Sciatic nerve (tissue), 2 donors: ENCODE measurements at places on chromosomes 6 and 20. TPM values are rescaled to one million over a fixed set of nuclear protein-coding genes. Genes with fewer than 3 reads are reported as not detected.

- DNase-seq = no peak
Measured at GRCh38 chr6:107331409-107332386, 127.7 kb downstream of the PDSS2 start.

Gene HCRTR2
- not detected for total RNA-seq

Gene BPHL
- 15.7 TPM for total RNA-seq

Gene ROS1
- total RNA-seq = 0.04 TPM

DNA sequence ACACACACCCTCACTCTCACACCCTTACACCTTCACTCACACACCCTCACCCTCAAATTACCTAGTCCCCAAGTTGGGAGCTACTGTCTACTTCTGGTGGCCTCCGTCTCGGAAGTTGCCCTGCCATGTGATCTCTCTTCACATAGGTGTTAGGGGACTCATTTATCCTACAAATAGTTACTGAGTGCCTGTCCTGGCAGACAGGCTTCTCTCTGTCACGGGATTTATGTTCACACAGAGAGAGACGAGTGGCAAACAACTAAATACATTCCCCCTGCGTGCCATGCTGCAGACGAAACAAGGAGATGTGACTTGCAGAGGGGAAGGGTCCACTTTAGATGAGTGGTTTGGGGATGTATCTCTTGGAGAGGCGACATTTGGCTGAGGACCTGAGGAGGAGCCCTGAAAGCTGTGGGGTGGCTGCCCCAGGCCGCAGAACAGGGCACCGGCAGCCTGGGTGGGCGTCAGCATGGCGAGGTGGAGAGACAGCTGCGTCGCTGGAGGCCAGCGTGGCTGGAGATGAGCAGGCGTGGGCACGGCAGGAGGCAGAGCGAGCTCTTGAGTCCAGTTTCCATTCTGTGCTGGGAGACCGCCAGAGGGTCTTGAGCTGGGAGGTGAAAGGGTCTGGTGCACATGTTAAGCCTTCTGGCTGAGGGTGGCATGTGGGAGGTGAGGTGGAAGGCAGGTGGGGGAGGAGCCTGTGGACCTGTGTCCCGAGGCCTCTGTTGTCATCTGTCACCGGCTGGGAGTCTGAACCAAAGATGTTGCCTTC lies 17.2 kb downstream of the DYNLT1 start:
- DNase-seq = no peak

DNA sequence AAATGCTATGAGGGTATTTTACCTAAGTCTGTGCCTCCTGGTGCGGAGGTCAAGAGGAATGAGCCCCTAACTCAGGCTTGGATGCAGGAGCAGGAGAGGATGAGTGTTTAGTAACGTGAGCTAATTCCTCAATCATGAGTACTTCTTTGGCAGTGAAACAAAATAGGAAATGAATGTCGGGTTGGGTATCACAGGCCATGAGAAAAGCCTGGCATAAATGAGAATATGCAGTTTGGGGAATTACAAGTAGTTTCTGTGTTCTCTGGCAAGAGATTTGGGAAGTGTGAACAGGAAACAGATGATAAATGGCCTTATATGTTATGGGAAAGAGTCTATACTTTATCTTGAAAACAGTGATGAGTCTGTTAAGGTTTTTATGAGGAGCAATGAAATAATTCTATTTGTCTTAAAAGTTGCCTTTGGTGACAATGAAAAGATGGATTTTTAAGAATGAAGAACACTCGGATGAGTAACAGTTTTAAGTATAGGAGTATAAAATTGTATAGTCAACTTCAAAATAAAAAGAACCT lies 59.0 kb upstream of the RNF146 start:
- no peak for DNase-seq

DNA sequence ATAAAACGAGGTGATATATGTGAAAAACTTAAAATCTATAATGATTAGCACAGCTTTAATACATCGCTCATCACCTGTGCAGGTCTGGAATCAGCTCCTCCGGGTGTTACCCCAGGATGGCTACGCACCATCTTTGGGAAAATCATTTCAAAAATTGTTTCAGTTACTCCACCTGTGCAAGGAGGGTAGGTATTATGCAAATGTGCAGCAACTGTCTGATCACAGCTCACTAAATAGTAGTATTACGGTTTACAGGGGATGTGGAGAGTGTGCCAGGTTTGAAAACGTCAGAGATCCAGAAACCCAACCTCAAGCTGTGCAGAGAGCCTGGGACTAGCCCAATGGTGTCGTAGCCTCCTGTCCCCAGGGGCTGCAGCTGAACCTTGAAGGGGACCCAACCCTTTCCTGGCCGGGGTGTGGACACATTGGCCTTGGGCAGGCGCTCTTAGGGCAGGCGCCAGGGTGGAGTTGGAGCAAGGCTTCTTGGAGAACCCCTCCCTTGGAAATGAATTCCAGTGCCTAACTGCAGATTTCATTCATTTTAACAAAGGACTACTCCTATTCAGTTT lies 24.2 kb upstream of the SGK1 start:
- DNase-seq = no peak

- no peak for DNase-seq
Measured at GRCh38 chr20:59078231-59078630, 35.6 kb upstream of the PRELID3B start.

GRCh38 chr6:5999688-6000608 lies 6.8 kb downstream of the NRN1 start:
- no peak for DNase-seq

Gene CYP21A2
- 6.1 TPM for total RNA-seq

GRCh38 chr20:10558635-10559187 lies 115.1 kb downstream of the JAG1 start:
- DNase-seq = no peak

Gene MUC22
- total RNA-seq = not detected

Gene CCN6
- 0.18 TPM for total RNA-seq

GRCh38 chr20:31602779-31603441 lies 2.2 kb upstream of the ID1 start:
- no peak for DNase-seq

DNA sequence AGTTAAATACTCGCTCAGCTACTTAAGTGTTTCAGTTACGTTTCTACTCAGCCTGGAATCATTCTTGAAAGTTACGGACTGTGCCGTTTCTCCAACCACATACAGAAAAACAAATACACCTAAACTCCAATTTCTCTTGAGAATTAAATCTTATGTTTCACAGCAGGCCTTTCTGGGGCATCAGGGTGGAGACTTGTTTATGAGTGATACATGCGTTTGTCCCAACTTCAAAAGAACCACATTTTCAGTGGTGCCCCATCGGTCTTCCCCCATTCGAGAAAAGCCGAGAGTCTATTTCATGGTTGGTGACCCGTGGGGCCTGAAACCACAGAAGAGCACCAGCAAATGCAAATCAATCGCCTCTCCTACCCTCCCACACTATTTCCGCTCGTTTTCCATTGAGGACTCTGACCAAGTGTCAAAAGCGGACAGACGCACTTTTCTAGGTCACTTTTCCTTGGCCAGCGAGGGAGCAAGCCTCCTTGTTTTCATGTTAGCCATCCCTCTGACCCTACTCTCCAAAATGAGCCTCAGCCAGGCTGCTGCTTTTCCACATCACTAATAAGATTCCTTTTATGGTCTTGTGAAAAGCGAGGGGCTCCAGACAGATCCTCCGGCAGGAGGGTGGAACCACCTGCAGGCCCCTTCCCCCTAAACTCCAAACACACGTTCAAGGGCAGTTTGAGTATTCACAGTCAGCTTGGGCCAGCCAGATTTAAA lies 3.1 kb downstream of the JAG1 start:
- DNase-seq = no peak

Gene EDN1
- 35.0 TPM for total RNA-seq

GRCh38 chr20:46798430-46798829 lies 89.0 kb downstream of the SLC2A10 start:
- no peak for DNase-seq

Gene OOEP
- total RNA-seq = not detected

- DNase-seq = peak; percentile 82
Measured at GRCh38 chr20:45987108-45987780, 15.2 kb upstream of the ZNF335 start.

GRCh38 chr6:36368921-36369865 lies 18.3 kb downstream of the ETV7 start:
- no peak for DNase-seq

- DNase-seq = no peak
Measured at GRCh38 chr6:36066817-36067216, 39.2 kb downstream of the MAPK14 start.

DNA sequence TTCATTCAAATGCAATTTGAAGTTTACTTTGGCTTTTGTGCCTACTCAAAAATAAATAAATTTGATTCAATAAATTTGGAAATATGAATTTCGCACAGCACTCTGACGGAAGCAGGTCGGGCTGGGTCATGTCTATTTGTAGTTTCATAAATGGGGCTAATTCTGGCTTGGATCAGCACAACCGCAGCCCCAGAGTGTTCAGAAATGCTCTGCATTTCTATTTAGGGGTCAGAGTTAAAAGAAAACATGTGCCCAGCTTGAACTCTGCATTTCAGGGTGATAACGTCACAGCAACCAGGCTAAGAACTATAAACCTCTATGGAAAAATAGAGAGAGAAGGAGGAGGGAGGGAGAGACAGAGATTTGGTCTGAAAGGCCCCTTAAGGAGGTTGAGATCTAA lies 480.9 kb upstream of the NOX3 start:
- no peak for DNase-seq

Gene TAP2
- total RNA-seq = 26.3 TPM

- no peak for DNase-seq
Measured at GRCh38 chr6:1575210-1576041, 34.3 kb upstream of the FOXC1 start.

Gene LST1
- 17.7 TPM for total RNA-seq

DNA sequence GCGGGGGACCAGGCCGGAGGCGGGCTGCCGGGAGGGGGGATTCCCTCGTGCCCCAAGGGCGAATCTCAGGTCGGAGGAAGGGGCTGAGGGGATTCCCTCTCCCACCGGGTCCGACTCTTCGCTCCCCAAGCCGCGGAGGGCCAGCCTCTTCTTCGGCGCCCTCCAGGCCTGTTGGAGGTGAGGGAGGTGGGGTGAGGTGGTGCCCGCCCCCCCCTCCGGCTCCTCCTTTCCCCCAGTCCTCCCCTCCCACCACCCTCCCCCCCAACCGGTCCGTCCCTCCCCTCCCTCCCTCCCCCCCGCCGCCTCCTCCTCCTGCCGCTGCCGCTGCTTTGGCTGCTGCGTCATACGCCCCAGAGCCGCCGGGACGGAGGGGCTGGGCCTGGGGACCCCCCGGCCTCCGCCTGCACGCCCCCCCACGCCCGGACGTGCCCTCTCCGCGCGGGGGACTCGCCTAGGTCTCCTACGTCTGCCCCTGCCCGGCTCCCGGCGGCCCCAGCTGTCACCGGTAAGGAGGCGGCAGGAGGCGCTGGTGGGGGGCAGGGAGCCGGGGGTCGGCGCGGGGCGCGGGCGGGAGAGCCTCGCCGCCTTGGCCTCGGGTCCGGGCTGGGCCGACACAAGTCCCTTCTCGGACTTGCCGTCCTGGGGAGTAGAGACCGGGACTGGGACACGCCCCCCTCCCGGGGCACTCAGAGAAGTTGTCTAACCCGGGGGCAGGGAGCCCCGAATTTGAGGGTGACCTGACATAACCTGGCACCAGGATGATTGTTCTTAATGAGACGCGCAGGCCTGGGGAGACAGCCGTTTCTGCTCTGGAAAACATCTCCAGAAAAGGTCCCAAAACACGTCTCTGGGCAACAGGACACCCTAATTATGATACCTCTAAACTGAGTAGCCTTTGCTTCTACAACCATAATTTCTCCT lies at the start of gene PHF1:
TSS of gene PHF1 (plus strand) at position 304 of the 921 bp plus-strand sequence. CDS start 1,250 bp downstream, outside the sequence.
- DNase-seq = peak; percentile 86

DNA sequence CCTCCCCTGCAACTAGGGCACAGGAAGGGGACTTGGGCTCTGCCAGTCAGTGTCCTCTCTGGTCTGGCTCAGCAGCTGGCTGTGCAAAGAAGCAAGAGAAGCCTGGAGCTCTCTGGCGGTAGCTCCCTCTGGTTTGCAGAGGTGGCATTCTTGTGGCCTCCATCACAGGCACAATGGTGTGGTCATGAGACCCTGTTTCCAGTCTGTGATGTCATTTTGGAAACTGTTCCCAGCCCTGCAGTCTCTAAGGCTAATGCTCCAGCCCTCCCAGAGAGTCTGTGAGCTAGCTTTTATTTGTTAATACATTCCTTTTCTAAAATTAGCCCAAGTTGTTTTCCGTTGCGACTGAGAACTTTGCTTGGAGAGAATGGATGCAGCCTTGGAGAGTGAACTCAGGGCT lies 69.5 kb upstream of the FOXQ1 start:
- DNase-seq = no peak

DNA sequence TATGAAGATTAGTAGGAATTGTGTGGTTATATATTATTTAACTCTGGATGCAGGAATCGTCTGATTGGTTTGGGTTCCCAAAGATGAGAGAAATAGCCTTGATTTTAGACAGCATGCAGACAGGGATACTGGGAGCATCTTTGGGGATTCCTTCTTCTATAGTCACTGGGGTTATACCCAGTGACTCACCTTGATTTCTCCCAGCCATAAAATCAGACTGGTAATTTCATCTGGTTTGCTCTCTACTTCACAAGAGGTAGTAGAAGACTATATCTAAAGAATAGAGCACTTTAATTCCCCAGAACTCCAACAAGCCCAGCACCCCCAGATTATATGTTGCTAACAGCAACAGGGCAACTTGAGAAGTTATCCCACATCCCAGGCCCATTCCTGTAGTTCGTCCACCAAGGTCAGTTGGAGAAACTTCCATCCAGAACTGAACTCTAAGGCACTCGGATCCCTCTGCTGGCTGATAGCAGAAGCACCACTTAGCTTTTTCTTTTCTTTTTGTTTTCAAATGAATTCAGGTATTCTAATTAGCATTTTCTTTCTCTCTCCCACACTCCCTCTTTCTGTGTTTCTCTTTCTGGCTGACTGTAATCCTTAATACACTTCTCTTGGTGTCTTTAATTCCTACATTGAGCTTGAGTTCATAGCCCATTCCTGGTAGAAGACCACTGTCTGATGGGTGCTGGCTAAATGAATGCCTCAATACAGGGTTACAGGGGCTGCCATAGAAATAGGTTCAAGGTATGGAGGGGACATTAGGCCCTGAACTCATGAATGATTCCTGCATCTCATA lies 20.4 kb upstream of the EFHC1 start:
- DNase-seq = no peak

DNA sequence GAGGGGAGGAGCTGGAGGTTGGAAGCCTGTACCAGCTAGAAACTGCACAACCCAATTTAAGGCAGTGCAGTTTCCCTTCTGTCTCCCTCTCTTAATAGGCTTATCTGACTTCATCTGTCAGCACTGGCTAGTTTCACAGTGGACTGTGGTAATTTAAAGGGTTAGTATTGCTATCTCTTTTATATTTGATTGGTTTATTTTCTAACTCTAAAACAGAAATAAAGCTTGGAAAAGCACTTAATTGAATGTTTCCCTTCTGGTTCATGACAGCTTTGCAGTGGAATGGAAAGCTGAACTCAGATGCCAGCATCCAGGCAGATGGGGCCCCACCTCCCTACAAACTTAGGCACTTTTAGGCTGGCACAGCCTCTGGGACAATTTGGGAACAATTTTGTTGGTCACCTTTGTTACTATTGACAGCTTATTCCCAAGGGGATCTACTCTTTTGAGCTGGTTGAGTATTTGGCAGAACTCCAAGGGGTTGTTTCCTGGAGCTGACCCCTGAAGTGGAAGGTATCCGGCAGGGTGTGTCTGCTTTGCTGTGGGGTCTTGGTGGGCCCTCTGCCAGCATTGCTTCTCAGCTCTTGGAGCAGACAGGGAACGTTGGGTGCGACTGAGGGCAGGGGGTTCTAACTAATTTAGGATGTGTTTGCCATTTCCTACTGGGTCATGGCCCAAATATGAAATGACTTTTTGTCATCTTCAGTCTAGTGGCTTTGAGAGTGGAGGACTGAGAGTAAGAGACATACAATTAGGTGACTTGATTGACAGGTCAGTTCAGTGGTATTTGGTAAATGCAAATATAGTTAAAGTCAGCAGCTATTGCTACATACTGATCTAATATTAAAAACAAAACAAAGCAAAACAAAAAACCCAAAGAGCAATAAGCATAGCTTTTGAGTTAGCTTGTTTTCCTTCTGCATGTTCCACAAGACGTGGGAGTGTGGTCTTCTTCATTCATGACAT lies 9.3 kb downstream of the SH3BGRL2 start:
- no peak for DNase-seq
